ENCODE measurements at places on chromosomes 13 and 19.

GRCh38 chr19:2394054-2394441 is 33.3 kb downstream of the TIMM13 start:
- DNase-seq, result no peak

DNA sequence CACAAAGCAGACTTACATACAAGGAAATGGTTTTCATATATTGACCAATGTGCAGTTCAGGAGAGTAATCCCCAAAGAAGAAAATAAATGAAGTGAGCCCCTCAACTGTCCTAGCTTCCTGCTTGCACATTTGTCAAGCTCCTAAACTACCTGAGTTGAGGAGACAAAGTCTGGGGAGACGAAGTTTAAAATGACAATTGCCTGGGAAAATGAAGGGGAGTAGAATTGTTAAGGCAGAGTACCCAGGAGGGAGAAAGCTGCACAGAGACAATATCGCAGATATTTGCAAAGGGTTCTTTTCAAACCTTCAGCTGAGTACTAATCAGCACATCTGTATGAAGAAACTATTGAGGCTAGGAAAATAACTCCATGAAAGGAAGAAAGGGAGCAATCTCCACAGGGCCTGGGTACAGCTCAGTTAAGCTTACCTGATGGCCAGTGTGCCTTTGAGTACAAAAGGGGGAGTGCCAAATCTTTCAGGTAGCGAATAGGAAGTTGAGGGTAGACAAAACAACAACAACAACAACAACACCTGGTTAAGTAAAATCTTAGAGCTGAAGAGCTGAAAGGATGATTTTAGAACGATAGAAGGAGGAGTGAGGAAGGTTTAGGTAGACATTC is 1700.1 kb upstream of the PRR20A start:
- no peak for DNase-seq

DNA sequence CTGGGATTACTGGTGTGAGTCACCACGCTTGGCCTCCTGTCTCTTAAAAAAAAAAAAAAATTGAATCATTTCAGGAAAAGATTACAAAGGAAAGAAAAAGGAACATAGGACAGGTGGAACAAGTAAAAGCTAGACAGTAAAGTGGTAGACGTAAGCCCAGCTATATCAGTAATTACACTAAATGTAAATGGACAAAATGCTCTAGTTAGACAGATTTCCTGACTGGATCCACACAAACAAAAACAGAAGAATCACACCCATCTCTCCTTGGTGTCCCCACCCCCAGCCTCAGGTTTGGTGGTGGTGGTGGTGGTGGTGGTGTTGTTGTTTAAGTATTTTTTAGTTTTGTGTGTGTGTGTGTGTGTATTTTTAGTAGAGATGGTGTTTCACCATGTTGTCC is 6.3 kb upstream of the SPIB start:
- no peak for DNase-seq

DNA sequence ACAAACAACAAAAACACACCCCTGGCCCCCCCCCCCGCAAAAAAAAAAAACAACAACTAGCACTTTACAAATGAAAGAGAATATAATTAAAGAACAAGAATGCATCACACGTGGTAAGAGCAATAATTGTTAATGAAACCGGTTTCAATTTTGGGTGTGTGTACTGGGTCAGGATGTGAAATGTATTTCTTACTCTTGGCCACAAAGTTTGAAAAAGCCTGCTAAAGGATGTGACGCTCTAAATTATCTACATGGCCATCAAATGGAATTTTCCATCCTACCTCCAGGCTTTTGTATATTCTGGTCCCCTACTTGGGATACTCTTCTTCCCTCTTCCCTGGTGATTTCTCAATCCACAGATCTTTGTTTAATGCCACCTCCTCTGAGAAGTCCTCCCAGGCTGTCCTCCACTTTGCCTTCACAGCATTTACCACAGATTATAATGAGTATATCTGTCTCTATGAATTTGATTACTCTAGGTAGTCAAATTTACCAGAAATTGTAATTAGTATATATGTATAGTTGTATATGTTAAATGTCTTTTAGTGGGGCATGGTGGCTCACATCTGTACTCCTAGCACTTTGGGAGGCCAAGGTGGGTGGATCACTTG is 2.1 kb downstream of the SARS2 start:
- no peak for DNase-seq

- DNase-seq, result no peak
Observed at GRCh38 chr13:102589301-102589822, 7.4 kb upstream of the TPP2 start.

DNA sequence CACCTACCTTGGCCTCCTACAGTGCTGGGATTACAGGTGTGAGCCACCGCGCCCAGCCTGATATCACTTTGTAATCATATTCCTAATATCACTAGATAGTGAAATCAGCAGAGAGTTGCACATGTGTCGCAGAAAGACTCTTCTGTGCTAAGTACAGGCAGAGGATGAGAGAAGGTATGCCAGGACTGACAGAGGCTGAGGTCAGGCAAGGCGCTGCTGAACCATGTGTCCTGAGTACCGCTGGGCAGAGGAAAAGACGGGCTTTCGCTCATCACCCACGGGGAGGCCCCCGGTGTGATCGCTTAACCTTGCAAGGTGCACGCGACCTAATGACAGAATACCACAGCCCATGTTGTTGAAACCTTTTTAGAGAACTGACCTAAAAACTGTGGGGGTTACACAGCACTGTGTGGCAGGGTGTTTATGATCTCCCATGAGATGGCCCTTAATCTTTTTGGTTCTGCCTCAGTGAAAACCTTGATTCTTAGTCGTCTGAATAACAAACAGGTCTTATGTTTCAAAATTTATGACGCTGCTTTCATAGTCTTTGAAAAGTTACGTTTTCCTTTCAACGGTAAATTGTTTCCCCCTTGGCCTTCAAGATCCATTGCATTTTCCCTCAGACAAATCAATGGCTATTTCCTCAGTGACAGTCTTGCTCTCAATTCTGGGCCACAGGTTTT is 12.2 kb downstream of the GJA3 start:
- DNase-seq, result no peak

GRCh38 chr13:76822698-76823267 is 63.4 kb downstream of the KCTD12 start:
- DNase-seq, result peak; percentile 11

GRCh38 chr19:40717325-40717879 is 490 bp downstream of the ITPKC start:
- DNase-seq, result peak; percentile 30

- DNase-seq, result no peak
Observed at GRCh38 chr19:51462681-51463080, 4.4 kb upstream of the SIGLEC8 start.

DNA sequence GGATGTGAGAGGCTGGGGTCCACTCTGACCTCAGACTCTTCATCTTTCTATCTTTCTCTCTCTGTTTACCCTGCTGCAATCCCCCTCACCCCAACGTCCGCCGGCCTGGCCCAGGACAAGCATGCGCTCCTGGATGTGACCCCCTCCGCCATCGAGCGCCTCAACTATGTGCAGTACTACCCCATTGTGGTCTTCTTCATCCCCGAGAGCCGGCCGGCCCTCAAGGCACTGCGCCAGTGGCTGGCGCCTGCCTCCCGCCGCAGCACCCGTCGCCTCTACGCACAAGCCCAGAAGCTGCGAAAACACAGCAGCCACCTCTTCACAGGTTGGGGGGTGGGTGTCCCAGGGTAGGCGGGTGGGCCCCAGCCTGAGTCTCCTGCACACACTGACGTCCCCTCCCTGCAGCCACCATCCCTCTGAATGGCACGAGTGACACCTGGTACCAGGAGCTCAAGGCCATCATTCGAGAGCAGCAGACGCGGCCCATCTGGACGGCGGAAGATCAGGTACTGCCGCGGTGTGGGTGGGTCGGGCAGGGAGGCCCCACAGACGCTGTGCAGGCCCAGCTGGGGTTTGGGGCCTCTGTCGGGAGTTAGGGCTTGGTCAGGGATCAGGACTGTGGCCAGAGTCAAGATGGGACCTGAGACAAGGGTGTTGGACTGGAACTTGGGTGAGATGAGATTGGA is 15.0 kb downstream of the APBA3 start:
- DNase-seq, result no peak

GRCh38 chr19:1067341-1067957 is 482 bp downstream of the ARHGAP45 start:
- no peak for DNase-seq

GRCh38 chr13:66069570-66069969 is 1160.6 kb downstream of the PCDH9 start:
- DNase-seq, result no peak

- DNase-seq, result no peak
Observed at GRCh38 chr13:112702341-112702985, 12.6 kb downstream of the ATP11A start.

- DNase-seq, result no peak
Observed at GRCh38 chr13:51192348-51192747, 29.9 kb upstream of the FAM124A start.

GRCh38 chr19:17831419-17831888 is 10.1 kb upstream of the INSL3 start:
- DNase-seq, result no peak

DNA sequence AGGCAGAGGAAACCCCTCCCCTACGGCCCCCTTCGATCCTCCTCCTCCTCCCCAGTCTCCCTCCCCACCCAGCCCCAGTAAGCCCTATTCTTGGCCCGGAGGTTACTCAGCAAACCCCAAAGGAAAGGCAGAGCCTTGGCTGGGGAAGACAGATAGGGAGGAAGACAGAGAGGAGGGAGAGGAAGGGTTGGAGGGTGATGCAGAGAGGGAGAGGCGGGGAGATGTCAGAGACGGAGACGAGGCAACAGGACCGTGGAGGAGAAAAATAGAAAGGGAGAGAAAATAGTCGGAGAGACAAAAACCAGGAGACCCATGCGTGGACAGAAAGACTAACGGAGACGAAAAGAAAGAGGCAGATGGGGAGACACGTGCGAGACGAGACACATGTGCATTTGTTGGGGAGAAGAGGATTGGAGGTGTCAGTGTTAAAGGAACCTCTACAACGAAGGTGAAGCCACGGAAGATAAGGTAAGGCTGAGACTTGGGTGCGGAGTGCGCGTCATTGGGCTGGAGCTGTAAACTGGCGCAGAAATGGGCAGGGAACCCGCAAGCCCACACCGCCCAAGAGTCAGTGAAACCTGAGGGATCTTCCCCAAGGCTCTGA is 2.9 kb downstream of the TGFB1 start:
- no peak for DNase-seq

GRCh38 chr19:15635016-15635805 is 5.5 kb upstream of the CYP4F3 start:
- no peak for DNase-seq

DNA sequence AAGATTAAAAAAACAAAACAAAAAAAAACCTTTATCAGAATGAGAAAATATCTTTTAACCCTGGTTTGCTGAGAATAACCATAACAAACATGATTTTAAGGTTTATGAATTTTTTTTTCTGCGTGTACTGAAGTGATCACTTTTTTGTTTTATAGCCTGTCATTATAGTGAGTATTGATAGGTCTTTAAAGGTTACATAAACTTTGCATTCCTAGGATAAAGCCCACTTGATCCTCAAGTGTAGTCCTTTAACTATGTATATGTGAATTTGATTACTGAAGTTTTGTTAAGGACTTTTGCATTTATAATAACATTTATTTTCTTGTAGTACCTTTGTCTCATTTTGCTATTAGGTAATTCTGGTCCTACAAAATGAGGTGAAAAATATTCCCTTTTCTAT is 709.8 kb upstream of the PCDH20 start:
- DNase-seq, result no peak

DNA sequence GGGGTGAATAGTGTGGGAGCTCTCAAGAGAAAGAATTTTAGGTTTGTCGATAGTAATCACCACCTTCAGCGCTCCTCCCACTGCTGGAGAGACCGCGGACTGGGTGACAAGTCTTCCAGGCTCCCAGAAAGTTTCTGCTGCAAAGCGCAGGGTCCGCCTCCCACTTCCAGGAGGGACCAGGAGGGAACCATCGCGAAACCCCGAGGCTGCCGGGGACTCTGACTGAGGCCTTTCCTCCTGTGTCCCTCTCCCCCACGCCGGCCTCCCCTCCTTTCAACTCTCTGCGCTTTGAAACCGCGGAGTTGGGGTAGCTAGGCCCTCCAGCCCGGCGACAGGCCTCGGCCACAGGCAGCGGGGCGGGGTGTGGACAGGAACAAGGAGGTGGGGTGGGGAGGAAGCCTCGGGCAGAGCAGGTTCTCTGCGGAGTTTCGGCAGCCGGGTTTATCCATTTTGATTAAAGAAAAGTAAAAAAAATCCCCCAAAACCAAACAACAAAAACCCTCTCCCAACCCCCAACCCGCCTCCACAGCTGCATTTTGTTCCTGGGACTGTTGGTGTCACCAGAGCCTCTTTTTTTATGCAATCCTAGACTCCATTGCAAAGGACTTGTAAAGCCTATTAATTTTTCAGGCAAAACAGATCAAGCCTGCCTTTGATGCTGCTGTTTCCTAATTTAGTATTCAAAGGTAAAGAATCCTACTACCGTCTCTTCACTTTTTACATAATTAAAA is 157.2 kb downstream of the TM9SF2 start:
- DNase-seq, result peak; percentile 38

GRCh38 chr13:112879283-112879833 is 89.7 kb upstream of the MCF2L start:
- no peak for DNase-seq

DNA sequence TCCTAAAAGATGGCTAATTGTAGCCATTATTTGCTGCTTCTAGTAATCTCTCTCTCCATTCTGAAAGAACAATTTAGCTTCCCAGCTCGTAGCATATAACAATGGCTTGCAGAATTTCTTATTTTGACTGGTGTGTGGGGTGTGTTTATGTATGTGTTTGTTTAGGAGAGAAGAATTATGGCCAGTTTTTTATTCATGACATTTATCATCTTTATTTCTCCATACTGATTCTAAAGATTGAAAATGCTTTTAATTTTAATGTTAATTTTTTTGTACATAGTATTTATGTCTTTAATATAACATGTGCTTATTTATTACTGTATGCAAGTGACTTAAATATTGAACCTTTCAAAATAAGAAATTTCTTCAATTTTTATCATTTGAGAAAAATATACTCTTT is 115.8 kb upstream of the TMTC4 start:
- no peak for DNase-seq

DNA sequence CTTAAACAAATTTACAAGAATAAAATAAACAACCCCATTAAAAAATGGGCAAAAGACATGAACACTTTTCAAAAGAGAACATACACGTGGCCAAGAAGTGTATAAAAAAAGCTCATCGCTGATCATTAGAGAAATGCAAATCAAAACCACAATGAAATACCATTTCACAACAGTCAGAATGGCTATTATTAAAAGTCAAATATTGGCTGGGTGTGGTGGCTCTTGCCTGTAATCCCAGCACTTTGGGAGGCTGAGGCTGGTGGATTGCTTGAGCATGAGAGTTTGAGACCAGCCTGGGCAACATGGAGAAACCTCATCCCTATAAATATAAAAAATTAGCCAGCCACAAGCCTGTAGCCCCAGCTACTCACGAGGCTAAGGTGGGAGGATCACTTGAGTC is 89.9 kb downstream of the UBL3 start:
- DNase-seq, result no peak
